ENCODE measurements at places on chromosomes 2 and 18.

- DNase-seq, result no peak
These were observed 46.3 kb upstream of the APCDD1 start for GRCh38 chr18:10408131-10408530.

DNA sequence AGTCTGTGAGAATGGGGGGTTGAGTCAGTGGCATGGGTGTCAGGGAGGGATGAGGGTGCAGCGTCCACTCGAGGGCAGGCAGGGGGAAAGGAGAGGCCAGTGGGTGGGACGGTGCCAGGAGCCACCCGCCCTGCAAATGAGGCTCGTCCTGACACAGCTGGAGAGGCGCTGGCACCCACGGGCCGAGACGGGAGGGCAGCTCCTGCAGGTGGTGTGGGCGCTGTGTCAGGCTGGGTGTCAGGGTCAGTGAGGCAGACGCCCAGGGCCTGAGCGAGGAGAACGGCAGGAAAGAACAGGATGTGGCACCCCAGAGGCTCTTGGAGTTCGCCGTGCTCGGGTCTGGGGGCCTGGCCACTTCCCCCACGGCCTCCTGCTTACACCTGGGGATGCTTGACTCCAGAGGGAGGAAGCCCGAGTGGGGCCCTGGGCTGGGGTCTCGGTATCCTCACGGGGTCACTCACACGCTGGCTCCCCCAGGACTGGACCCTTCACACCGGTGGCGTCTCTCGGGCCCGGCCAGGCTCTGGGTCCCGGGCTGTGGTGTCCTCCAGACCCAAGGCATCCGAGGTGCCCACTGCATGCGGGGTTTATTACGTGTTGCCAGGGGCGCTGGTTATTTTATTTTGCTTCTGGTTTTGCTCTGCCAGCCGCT lies 130.5 kb upstream of the CTDP1 start:
- DNase-seq, result no peak

- no peak for DNase-seq
These were observed 110.7 kb downstream of the NFATC1 start for GRCh38 chr18:79506191-79507075.

DNA sequence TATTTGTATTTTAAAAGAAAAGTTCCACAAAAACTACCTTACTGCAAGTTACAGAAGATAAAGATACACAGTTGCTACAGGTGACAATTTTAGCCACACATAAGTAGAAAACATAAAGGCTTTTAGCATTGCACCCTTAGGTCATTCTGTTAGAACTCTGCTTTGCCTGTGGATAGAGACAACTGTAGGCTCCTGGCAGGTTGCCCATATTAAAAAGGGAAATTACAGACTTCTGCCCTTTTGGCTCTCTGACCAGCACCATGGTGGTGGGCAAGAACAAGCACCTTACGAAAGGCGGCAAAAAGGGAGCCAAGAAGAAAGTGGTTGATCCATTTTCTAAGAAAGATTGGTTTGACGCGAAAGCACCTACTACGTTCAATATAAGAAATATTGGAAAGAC lies 223.3 kb downstream of the MC4R start:
- DNase-seq, result no peak

GRCh38 chr18:70128271-70128670 lies 77.2 kb downstream of the RTTN start:
- DNase-seq, result no peak
